ENCODE measurements at places on chromosomes 2 and 18.

GRCh38 chr2:11786592-11786991 lies 40.2 kb downstream of the LPIN1 start:
- no peak for DNase-seq

GRCh38 chr18:67508146-67508545 lies 8.4 kb downstream of the DSEL start:
- no peak for DNase-seq

DNA sequence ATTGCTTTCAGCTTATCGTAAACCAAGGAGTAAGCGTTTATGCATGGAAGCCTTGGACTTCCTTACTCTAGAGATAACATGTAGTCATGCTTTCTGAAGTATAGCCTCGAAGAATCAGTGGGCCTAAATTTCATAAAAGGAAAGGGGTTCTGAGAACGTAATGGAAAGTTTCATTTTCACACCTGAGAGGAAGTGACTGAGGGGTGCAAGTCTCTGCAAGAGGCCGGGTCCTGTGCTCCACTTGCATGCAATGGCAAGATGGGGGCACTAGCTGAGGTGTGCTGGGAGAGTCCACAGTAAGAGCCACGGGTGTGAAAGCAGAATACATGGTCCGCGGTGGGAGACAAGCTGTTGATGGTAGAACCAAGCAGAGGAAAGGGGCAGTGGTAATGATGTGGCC lies 36.5 kb upstream of the C1D start:
- DNase-seq: no peak

- no peak for DNase-seq
These were observed 391.2 kb downstream of the PTPRM start for GRCh38 chr18:7958081-7958896.

DNA sequence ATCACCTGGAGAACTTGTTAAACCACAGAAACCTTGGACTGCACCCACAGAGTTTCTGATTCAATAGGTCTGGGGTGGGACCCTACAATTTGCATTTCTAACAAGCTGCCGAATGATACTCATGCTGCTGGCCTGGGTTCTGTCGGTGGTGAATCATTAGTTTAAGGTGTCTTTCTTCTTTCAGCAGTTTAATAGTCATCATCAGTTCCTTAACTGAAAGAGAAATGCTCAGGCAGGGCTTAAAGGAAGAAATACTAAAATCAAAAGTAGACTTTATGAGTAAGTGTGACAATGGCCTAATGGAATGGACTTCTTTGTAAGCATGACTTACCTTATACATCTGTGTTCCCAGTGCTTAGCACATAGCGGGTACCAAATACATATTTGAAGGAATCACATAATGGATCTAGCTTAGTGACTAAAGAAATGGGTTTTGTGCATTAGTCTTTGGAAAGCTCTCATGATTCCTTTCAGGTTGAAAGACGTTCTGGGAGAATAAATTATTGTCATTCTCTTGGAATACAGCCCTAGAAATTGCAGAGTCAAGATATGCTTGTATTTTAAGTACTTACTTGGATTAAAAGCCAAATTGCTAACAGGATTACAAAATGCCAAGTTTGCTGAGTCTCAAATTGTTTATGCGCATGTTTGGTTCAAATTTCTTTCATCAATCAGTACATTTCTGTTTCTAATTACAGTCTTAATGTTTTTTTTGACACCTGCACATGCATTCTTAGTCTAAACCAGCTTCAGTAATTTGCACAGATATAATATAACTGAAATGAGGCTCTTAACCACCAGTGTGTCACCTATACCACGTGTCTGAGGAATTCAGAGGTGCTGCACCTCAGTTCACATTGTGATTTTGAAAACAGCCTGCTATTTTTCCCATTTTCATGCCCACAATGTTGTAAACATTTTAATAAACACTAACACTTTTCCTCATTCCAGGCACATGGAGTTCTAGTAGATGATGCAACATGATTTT lies 220.3 kb upstream of the NRP2 start:
- DNase-seq: no peak

GRCh38 chr2:232415138-232415690 lies 8.6 kb downstream of the ALPG start:
- no peak for DNase-seq

DNA sequence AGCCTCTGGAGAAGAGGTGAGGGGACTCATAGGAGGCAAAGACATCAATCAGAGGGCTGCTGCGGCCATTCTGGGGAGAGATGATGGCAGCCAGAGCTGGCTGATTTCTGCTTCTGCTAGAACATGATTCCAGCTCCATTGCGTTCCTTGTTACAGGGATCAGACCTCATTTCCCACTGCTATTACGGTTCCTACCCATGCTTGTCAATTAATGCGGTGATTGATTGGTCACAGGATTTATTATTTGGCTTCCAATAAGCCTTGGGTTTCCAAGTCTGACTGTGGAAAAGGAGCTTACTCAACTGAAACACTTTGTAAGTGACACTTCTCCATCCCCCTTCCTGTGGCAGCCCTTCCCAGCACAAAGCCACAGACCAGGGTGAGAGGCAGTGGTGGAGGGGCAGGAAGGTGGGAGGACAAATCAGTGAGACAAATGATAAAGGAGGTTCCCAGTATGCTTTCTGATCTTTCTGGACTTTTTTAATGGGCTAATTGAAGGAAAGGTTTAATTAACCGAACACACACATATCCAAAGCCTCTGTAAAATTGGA lies 26.8 kb upstream of the CTLA4 start:
- DNase-seq: no peak

DNA sequence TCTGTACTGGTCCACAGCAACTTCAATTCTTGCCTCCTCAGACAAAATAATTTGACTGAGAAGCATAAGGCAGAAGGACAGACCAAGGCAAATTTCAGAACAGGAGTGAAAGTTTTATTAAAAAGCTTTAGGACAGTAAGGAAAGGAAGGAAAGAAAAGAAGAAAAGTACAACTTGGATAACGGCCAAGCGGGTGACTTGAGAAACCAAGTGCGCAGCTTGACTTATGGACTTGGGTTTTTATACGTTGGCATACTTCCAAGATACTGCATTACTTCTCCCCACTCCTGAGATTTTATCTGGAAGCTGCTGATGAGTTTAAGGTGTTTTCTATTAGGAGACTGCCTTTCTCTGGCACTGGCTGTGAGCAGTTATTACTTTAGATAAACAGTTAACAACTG lies 64.7 kb downstream of the CCDC178 start:
- DNase-seq: no peak

- peak; percentile 98 for DNase-seq
These were observed 14.3 kb upstream of the STAM2 start for GRCh38 chr2:152189622-152190495.

- DNase-seq: no peak
These were observed 59.8 kb downstream of the ANO7 start for GRCh38 chr2:241248289-241248688.

DNA sequence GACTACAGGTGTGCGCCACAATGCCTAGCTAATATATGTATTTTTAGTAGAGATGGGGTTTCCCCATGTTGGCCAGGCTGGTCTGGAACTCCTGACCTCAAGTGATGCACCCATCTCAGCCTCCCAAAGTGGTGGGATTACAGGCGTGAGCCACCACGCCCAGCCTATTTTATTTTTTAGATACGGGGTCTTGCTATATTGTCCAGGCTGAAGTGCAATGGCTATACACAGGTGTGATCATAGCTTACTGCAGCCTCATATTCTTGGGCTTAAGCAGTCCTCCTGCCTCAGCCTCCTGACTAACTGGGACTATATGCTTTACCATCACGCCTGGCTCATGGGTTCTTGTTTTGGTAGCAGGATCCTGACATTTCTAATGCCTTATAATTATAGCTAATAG lies 42.4 kb downstream of the BIRC6 start:
- DNase-seq: no peak

- DNase-seq: no peak
These were observed 215.8 kb downstream of the NDUFA10 start for GRCh38 chr2:239809391-239809790.

DNA sequence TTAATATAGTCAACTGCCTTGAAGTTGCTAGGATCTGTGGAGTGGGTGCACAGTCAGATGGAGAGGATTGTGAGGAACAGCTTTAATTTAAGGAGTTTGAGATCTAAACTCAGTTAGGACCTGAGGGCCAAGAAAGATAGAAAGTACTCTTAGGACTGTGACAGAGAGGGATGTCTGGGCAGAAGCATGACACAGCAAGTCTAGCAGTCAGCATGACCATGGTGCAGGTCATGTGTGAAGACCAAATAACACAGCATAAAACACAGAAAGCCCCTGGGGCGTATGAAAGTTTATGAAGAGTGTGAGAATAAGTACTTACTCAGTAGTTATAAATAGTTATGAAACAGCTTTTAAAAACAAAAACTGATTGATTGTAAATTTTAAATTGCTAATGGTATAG lies 107.2 kb downstream of the GALNT1 start:
- DNase-seq: no peak

GRCh38 chr2:44388877-44389276 lies 27.1 kb downstream of the CAMKMT start:
- DNase-seq: no peak

DNA sequence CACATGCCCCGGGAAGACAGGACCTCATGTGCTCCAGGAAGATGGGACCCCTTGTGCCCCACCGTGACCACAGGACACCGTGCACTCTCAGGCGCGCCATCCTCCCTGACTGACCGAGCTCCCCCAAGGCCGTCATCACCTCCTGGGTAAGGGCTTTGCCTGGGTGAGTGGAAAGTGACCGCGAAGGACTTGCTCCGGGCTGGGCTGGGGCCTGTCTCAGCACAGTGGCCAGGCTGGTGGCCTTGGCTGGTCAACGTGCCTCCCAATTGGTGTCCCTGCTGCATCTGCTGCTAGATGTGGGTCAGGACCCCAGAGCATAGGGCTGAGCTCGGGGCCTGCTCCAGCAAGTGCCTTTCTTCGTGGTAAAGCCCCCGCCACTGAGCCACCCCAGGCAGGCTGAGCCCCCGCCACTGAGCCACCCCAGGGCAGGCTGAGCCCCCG lies 69.7 kb upstream of the CTDP1 start:
- DNase-seq: no peak

GRCh38 chr18:6397931-6398566 lies 16.7 kb downstream of the L3MBTL4 start:
- DNase-seq: no peak

GRCh38 chr2:46706264-46706983 lies 209.2 kb downstream of the MCFD2 start:
- DNase-seq: no peak

- DNase-seq: no peak
These were observed 5.5 kb upstream of the CCDC68 start for GRCh38 chr18:54964741-54965140.

- peak; percentile 21 for DNase-seq
These were observed 2.3 kb downstream of the STPG4 start for GRCh38 chr2:47152803-47153202.

- DNase-seq: no peak
These were observed 482.7 kb upstream of the SETBP1 start for GRCh38 chr18:44197832-44198611.

DNA sequence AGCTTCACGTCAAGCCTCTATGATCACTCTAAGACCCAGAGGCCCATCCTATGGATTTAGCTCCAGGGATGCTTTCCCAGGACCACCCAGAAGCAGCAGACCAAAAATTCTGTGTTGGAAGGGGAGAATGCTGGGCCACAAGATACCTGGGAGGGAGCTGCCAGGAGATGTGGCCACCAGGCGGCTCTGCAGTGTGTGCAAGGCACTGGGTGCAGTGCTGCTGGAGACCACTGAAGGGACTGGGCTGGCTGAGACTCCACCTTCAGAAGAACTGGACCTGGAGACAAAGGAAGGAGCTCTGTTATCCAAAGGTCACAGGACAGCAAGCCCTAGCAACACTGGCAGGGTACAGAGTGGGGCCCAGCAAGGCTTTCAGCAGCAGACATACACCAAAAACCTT lies 34.0 kb downstream of the KANSL3 start:
- DNase-seq: no peak

GRCh38 chr18:42268798-42269197 lies 313.8 kb downstream of the PIK3C3 start:
- no peak for DNase-seq

DNA sequence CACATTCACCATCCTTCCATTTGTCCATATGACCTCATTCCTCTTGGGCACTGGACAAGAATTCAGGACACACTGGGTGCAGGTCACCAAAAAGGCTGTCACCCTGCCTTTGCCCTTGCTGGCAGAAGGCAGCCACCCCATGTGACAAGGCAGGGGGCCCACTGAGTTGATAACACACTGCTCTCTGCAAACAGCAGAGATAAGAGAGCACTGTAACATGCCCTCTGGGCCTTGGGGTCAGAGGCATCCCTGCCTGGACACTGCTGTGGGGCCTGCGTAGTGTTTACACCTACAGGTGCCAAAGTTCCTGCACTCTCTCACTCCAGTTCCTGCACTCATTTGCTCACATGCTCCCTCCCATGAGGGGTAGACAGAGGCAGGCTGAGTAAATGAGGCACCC lies 344.7 kb upstream of the TCF4 start:
- DNase-seq: no peak

- DNase-seq: no peak
These were observed 312.3 kb upstream of the KCNJ3 start for GRCh38 chr2:154386186-154386585.

DNA sequence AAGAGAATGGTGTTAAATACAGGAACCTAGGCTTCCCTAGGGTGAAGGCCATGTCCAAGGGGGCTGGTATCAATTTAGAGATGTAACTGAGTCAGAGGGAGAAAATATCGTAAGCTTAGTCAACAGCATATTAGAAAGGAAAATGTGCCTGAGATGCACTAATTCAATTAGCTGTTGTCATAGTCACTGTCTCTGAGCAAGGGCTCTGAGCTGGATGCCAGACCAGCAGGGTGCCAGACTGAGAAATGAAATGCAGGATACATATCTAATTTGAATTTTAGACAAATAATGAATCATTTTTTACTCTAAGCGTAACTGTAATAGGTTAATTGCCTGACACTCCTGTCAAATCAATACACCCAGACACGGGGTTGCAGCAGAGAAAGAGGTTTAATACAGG lies 11.4 kb upstream of the SLC35F6 start:
- no peak for DNase-seq

DNA sequence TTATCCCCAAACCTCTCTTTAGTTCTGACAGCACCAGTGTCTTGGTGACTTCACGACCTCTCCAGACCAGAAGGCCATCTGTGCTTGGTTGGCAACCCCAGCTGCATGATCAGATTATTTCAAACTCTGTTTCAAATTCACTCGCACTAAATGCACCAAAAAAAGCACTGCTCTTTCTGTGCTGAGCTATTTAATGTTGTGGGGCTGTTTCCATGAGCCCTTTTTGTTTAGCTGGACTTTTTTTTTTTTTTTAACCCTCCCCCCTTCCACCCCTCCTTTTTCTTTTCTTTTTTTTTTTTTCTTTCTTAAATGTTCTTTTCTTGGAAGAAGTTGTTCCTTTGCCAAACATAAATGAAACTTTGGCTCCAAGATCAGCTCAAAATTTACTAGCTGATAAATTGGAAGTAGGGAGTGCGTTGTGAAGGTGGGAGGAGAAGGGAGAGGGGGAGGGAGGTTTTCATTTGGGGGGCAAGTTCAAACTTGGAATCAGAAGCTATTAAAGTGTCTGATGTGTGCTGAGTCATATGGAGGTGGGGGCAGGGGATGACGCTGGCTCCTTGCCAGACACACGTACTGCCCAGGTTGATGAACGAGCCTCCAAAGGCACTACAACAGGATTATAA lies 543.0 kb upstream of the TNP1 start:
- DNase-seq: no peak

All from Kasumi-1 (cell line).